ENCODE measurements at places on chromosomes 12 and 14.

DNA sequence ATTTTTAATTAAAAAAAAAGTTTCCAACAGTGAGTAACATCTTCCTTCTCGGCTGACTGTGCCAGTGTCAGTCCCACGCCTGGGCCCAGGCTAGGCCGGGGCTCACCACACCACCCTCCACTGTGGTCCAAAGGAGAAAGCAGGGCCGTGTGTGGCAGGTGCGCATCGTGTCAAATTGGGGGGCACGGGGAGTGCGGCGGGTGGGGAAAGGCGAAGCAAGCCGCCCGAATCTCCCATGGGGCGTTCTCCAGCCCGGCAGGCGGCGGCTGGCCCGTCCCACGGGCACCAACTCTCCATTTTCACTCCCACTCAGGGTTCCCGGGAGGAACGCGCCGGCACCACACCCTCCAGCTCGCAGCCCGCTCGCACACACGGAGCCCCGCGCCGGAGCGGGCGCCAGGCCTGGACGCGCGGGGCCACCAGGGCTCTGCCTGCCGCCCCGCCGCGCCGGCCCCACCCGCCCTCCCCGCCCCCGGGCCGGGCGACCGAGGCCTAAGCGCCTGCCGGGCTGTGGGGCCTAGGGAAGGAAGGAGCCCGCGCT is 604 bp downstream of the EEA1 start:
- DNase-seq: peak; percentile 56

DNA sequence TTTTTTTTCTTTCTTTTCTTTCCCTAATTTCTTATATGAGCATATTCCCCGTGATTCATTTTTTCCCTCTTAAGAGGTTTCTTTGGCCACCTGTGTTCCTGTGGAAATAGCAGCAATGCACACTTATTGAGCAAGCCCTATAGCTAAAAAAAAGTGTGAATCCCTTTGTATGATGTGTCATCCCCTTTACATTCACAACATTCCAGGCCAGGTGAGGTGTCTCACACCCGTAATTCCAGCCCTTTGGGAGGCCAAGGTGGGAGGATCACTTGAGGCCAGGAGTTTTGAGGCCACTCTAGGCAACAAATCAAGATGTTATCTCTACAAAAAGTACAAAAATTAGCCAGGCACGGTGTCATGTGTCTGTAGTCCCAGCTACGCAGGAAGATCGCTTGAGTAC is 700.4 kb upstream of the TBX3 start:
- DNase-seq: no peak

- DNase-seq: no peak
Observed at GRCh38 chr14:100019156-100019744, 46.0 kb upstream of the EVL start.

DNA sequence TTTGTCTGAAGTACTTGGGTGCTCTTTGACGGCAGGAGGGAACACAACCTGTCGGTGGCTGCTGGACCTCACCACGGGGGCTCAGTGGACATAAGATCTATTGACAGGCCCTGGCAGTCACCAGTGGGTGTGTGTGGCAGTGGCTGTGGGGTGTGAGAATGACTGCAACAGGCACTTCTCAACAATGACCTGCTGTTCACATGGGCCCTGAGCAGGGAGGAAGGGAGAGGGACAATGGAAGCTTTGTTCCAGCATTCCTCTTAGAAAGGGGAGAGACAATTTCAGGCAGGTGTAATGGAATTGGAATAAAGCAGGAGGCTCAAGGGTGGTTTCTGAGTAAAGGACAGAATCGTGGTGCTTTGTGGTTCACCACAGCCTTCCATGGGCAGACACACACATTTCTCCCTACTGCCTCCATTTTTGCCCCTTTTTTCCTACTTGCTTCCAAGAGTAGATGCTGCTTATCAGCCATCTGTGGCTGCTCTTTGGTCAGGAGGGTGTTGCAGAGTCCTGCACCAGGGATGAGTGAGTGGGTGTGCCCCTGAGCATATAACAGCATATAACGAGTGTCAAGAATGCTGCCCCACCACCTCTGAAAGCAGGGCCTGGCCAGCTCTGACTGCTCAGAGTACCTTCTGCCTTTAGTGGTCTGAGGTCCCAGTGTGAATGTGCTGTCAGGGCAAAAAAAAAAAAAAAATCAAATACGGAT is 267.7 kb downstream of the RASSF9 start:
- no peak for DNase-seq

GRCh38 chr12:70106347-70106746 is 136.9 kb upstream of the CNOT2 start:
- DNase-seq: no peak

DNA sequence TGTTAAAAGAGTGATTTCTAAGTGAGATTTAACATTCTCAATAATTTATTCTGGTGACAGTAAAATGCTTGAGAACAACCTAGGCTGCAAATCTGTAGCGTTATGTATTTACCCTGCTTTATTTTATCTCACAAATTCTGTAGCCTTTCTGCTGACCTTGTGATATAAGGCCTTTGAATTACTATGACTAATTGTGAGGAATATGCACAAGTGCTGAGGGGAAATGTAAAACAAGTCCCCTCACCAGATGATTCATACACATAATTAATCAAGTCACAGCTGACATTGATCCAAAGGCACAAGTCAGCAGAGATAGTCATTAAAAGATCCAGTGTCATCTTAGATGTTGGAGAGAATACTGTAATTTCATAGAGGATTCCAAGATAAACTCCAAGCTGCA is 992.7 kb upstream of the USP15 start:
- DNase-seq: no peak

- DNase-seq: peak; percentile 88
Observed at GRCh38 chr12:52156757-52157565, 34.9 kb downstream of the KRT80 start.

- peak; percentile 93 for DNase-seq
Observed at GRCh38 chr14:20682435-20683124, 1.8 kb upstream of the RNASE4 start.

DNA sequence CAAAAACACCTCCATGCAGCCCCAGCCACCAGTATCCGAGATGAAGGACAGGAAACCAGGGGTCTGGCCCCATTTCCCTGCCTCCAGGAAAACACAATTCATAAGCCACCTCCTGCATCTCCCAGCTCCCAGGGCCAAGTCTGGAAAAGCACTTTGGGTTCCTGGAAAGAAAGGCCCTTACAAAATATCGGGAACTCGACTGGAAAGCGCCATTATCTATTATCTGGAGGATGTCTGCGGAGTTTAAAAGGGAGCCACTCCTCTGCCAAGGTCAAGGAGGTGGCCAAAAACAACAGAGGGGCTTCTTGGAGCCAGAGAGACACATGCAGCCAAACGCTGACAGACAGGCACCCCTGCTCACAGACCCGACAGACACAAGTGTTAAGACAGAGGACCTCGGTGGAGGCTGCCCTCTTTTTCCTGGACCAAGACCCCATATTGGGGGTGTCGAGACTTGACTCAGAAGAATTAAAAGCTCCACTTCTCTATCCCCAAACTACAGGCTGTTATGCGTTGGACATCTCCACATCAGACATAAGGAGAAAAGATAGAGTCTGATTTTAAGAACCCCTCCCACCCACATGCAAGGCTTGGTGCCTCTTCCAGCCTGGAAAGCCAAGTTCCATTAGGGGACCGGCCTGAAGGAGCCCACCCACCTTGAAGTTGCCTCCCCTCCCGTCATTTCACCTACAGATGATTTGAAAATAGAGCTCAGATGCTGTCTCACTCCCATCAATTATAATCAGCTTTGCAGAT is 9.6 kb downstream of the ACTN1 start:
- DNase-seq: no peak

- no peak for DNase-seq
Observed at GRCh38 chr12:75646329-75647210, 135.2 kb upstream of the KRR1 start.

GRCh38 chr14:52473557-52473956 is 78.7 kb downstream of the TXNDC16 start:
- DNase-seq: no peak

- DNase-seq: peak; percentile 83
Observed at GRCh38 chr14:75561013-75561432, 17.4 kb upstream of the FLVCR2 start.

- no peak for DNase-seq
Observed at GRCh38 chr14:68506645-68507419, 286.0 kb downstream of the ZFP36L1 start.

DNA sequence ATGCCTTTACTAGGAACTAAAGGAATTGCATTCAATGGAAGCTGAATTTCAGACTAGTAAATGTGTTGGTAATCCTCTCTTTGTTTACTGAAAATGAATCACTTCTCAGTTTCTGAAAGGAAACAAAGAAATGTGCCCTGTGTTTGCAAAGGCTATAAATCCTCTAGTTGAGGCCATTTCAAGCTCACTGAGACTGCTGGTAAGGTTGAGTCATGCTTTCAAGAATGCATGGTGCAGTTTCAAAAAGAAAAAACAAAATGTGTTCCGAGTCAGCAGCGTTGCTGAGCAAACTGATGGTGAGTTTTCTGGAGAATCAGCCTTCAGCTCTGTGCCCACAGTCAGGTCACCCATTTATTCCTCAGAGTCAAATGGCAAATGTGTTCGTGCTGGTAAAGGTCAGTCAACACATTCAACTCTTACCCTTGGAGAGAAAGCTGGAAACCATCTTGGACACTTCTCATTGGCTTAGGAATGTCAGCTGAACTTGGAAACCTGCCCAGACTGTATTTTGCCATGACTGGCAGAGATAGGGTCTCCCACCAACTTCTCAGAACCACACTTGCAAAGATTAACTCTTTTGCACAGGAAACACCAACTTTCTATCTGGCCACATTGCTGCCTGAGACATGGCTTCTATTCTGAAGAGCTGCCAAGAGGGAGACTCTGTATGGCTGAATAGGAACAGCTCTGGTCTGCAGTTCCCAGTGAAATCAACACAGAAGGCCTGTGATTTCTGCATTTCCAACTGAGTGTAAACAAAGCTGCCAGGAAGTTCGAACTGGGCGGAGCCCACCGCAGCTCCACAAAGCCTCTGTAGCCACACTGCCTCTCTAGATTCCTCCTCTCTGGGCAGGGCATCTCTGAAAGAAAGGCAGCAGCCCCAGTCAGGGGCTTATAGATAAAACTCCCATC is 484.4 kb downstream of the ATP23 start:
- peak; percentile 49 for DNase-seq

DNA sequence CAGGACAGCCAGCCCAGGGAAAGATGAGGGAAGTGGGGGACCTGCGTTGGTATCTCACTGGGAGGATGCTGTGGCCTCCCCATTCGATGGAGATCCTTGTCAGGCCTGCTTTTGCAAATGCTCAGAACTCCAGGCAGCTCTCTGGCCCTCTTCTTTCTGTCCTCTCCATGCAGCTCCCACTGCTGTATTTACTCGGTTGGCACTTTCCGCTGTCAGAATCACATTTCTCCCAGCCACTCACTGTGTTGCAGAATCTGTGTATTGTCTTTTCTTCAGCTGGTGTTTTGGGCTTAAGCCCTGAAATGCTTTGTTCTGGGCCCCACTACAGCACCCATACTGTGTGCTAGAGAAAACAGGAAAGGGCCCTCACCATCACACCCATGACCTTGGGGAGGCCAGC is 401.1 kb downstream of the RGS6 start:
- no peak for DNase-seq

GRCh38 chr12:101924618-101925017 is 47.2 kb downstream of the DRAM1 start:
- no peak for DNase-seq

DNA sequence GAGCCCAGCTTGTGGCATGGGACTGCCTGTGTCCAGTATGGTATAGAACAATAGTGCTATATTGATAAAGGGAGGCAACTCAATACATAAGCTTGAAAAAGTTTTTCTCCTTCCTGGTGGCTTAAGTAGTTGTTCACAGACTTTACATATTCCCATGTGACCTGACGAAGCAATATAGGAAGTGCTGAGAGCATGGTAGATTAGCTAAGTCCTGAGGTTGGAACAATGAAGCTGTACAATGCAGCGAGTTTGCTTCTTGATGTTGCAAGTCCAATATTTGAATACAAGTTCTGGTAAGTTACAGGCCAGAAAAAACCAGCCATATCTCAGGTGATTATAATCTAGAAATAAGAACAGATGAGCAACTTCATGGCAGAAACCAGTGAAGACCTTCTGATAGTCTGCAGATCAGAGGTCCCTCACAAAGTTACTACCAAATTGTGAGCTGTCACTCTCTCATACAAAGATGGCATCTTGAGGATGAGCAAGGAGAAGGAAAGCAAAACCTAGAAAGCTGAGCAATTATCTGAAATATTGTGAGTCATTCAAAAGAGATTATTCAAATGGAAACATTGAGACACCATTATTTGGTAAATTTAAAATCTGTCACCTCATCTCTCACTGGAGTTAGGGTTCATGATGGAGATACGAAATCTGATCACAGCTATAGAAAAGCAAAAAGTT is 72.9 kb upstream of the BTG1 start:
- no peak for DNase-seq

DNA sequence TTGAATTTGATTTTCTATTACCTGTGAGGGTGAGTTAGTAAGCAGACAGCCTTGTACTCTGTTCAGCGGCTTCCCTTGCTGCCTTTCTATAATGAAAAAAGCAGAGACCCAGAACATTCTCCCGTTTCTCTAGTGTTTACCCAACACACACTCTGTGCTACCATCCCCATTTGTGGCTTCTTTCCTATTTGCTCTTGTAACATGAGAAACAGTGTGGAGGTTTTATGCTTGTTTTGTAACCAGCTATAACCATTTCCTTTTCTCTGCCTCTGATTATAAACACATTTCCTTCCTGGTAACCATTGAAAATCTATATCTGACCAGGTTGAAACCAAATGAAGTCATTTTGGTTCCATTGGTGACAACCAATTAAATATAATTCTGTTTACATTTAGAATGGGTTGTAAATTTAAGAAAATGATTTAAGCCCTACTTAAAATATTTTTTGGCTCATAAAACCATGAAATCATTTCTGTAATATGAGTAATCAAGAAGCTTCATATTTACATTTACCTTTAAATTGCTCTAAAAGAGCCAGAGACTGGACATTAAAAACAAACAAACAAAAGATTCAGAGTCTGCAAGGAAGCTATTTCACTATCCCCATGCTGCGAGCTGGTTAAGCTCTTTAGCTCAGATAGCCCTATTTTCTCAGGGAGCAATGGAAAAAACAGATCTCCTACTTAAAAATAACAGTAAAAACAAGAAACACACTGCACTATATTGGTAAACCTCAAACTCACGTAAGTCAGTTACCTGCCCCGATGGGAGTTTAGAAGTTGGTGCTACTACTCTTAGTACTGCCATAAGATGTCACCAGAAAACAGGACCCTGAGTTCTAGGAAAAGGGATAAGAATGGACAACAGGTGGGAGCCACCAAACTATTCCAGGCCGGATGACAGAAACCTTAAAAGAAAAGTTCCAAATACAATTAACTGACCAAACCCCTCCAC is 206.5 kb upstream of the EEA1 start:
- DNase-seq: no peak
